Nephron progenitor cell (in vitro differentiated cells): ENCODE measurements at places on chromosomes 5 and 9.

DNA sequence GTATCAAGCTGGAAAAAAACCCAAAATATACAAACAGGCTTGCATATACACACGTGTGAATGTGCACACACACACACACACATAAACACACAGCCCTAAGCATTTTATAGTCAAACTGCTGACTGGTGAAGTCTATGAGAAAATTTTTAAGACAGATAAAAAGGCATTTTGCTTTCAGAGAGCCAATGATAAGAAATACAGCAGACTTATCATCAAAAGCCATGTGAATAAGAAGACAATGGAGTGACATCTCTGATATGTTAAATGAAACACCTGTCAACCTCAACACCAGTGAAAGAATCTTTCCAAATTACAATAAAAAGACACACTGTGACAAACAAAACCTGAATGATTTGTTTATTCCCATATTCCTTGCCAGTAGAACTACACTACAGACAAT lies 233.3 kb downstream of the CDH9 start:
- no peaks in the 10 kb centered on the region for H3K27me3 ChIP-seq
- DNase-seq: no peak
- no peak overlapping the region for H3K27ac ChIP-seq
- H3K36me3 ChIP-seq: no peaks in the 10 kb centered on the region
- H3K4me3 ChIP-seq: no peak overlapping the region

- H3K4me1 ChIP-seq: no peaks in the 10 kb centered on the region
- no peak overlapping the region for H3K27ac ChIP-seq
- peaks cover 6% of the 10 kb centered on the region for H3K27me3 ChIP-seq
These were observed 16.2 kb upstream of the ERAP1 start for GRCh38 chr5:96823900-96824380.

- peaks cover 8% of the 10 kb centered on the region for H3K4me1 ChIP-seq
- H3K4me3 ChIP-seq: no peak overlapping the region
- no peak for DNase-seq
- H3K36me3 ChIP-seq: no peaks in the 10 kb centered on the region
- no peaks in the 10 kb centered on the region for H3K27me3 ChIP-seq
- no peak overlapping the region for H3K27ac ChIP-seq
These were observed 161.6 kb downstream of the KCTD16 start for GRCh38 chr5:144332265-144332664.

GRCh38 chr9:84819491-84819991 lies 150.0 kb downstream of the NTRK2 start:
- peak overlapping the region; percentile 96 for H3K27ac ChIP-seq
- no peaks in the 10 kb centered on the region for H3K36me3 ChIP-seq
- peaks cover 48% of the 10 kb centered on the region for H3K4me1 ChIP-seq
- no peak overlapping the region for H3K4me3 ChIP-seq

DNA sequence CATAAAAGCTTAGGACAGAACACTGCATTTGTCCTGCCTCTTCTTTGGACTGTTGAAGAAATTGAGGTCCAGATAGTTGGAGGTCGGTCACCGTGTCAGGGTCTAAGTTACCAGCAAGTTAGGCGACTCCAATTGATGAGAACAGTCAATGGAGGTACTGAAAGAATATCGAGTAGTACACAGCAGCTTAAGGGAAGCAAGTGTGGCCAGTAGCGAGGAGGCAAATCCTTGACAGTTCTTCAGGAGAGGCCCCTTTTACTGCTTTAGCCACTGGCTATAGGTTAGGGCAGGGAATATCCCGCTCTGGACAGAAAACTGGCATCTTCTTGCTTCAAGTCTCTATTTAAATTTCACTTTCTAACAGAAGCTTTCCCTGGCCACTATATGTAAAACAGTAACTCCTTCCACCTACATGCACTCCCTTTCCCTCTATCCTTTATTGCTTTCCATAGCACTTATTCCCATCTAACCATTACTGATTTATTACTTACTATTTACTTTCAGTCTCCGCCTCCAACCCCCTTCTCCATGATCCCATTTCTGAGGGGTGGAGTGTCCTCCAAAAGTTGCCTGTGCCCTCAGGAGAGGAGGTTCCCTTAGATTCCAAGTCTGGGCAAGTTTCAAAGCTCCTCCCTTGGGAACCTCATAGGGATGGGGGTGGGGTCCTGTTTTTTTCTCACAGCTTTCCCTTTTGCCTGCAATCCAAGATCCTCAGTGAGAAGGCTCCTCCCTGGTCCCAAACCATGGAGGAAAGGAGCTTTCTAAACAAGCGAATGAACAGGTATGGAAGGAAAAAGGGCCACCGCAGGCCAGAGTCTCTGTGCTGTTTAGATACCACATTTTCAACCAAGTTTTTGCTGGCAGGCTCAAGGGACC lies 4.1 kb upstream of the PRDM6 start:
- H3K4me3 ChIP-seq: no peak overlapping the region
- peaks cover 100% of the 10 kb centered on the region for H3K27me3 ChIP-seq
- H3K27ac ChIP-seq: no peak overlapping the region
- peaks cover 56% of the 10 kb centered on the region for H3K4me1 ChIP-seq

- H3K27me3 ChIP-seq: peaks cover 2% of the 10 kb centered on the region
- H3K4me3 ChIP-seq: no peak overlapping the region
- DNase-seq: no peak
- H3K36me3 ChIP-seq: peaks cover 1% of the 10 kb centered on the region
- H3K4me1 ChIP-seq: no peaks in the 10 kb centered on the region
These were observed 127.0 kb downstream of the GNA14 start for GRCh38 chr9:77521091-77521490.

DNA sequence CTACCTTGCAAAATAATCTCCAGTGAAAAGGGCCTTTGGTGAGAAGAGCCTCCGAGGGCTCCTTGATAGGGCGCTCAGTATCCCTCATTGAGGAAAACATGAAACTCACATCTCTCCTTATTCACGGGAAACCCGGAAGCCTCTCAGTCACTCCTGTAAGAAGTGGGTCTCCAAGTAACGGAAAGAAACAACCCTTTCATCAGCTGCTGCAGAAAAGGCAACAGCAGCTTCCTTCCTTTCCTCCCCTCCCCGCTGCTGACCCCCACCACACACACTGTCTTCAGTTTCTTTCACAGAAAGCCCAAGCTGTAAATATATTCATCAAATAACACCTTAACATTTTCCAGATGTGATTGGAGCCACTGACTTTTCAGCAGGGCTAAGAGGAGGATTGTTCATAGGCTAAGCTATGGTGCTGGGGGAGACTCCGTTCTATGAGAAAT lies 81.4 kb downstream of the C9orf152 start:
- H3K36me3 ChIP-seq: peaks cover 3% of the 10 kb centered on the region
- peaks cover 3% of the 10 kb centered on the region for H3K27me3 ChIP-seq
- peak overlapping the region; percentile 82 for H3K4me3 ChIP-seq
- no peak for DNase-seq
- peak overlapping the region; percentile 100 for H3K27ac ChIP-seq
- H3K4me1 ChIP-seq: peaks cover 84% of the 10 kb centered on the region

- no peaks in the 10 kb centered on the region for H3K36me3 ChIP-seq
- no peak overlapping the region for H3K27ac ChIP-seq
- no peak overlapping the region for H3K4me3 ChIP-seq
- DNase-seq: peak; percentile 18
These were observed 75.2 kb upstream of the SMARCA2 start for GRCh38 chr9:1939926-1940368.

DNA sequence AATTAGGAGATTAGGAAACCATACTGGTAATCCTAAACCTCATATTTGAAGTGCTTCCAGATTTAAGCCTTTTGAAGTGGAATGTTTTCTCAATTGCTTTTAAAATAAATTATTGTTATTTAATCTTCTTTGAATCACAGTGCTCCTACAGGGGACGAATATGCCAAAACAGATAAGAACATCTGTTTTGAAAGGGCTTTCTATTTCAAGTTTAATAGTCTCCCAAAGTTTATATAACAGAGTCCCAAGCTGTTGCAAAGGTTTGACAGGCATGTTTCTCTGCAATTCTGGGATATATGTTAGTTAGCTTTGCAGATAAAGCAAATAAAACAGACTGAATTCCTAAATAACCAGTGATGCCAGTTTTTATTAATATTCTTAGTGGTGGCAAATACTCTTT lies 803.7 kb downstream of the TLE4 start:
- peaks cover 37% of the 10 kb centered on the region for H3K4me1 ChIP-seq
- DNase-seq: no peak
- no peaks in the 10 kb centered on the region for H3K36me3 ChIP-seq
- H3K27me3 ChIP-seq: peaks cover 9% of the 10 kb centered on the region
- H3K4me3 ChIP-seq: no peak overlapping the region
- no peak overlapping the region for H3K27ac ChIP-seq

DNA sequence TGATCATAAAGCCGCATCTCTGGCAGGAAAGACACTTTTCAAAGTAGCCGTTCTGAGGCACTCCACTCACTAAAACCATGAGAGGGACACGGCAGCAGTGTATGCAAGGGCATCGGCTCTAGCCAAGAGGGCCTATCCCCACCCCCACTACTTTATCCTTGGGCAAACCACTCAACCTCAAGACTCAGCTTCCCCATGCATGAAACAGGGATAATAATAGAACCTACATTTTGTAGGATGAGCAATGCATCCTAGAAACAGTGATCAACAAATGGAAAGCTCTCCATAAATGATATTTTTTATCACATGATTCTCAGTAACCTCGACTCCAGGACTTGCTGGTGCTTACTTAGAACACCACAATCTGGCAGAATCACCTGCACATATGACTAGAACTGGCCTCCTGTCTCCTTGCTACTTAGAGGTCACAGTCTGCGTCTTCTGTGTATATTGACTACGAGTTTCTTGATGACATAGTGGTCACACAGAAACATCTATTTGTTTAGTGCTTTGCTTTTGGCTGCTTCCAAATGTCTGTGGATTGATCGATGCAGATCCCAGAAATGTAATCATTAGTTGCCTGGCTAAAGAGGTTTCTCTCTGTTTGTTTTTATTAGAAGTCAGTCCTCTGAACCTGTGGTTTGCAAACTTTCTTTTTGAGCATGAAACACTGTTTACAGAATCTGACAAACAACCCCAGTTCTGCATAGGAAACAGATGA lies 102.1 kb downstream of the LHFPL2 start:
- H3K36me3 ChIP-seq: peaks cover 62% of the 10 kb centered on the region
- H3K4me3 ChIP-seq: no peak overlapping the region
- peaks cover 72% of the 10 kb centered on the region for H3K4me1 ChIP-seq
- DNase-seq: no peak
- peaks cover 3% of the 10 kb centered on the region for H3K27me3 ChIP-seq
- H3K27ac ChIP-seq: peak overlapping the region; percentile 98

DNA sequence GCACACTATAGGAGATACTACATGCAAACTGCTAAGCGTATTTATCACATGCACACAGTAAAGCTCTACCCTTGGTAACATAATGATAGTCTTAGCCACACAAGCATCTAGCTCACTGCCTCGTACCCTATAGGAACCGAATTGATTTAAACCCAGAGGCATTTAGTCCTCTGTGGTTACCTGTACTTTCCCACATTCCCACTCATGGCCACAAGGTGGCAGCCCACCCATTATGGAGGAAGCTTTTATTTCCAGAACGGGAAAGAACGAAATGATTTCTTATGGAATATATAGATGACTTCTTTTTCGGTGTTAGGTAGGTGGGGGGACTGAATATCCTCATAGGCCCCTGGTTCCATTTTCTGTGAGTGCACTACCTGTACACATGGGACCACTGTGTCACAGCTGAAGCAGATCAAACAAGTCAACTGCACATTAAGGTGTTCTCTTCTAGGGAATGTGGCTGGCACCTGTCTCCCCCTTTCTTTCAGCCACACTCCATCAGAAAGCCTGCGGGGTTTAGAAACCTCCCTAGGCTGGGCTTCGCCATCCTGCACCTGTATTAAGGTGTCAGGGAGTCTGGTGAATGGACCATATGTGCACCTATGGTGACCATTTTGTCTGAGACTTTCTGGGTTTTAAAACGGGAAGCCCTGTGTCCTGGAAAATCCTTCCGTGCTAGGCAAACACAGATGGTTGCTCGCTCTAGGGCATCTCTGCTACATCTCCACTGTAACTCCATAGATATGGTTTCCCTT lies 313.2 kb downstream of the SLIT3 start:
- peak; percentile 84 for DNase-seq
- peaks cover 29% of the 10 kb centered on the region for H3K27me3 ChIP-seq
- H3K4me3 ChIP-seq: no peak overlapping the region
- no peaks in the 10 kb centered on the region for H3K36me3 ChIP-seq

- H3K4me3 ChIP-seq: no peak overlapping the region
- no peak for DNase-seq
- no peak overlapping the region for H3K27ac ChIP-seq
- peaks cover 13% of the 10 kb centered on the region for H3K27me3 ChIP-seq
- peaks cover 11% of the 10 kb centered on the region for H3K4me1 ChIP-seq
These were observed 172.8 kb downstream of the TLE4 start for GRCh38 chr9:79744521-79744920.

GRCh38 chr9:76369583-76369982 lies 24.6 kb downstream of the RFK start:
- H3K4me1 ChIP-seq: peaks cover 31% of the 10 kb centered on the region
- H3K4me3 ChIP-seq: no peak overlapping the region
- DNase-seq: peak; percentile 8
- peak overlapping the region; percentile 87 for H3K27ac ChIP-seq
- H3K27me3 ChIP-seq: peaks cover 6% of the 10 kb centered on the region
